ENCODE measurements at places on chromosomes 7 and 10.

DNA sequence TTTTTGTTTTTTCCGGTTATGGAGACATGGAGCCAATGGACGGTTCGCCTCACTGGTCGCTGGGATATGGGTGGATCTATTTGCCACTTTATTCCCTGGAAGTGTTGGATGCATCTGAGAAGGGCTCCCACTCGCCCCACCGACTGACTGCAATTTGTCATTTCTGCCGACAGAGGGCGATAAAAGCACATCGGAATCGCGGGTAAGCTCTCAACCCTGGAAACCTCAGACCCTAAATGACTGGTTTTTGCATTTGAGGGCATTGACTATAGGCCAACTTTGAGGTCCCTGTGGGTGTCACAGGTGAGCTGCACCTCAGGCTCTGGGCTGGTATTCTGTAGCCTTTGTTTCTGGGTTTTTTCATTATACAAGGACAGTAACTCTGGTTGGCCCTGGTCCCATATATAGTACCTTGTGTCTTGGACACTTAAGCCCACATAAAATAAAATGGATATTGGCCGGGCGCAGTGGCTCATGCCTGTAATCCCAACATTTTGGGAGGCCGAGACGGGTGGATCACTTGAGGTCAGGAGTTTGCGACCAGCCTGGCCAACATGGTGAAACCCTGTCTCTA is 11.9 kb upstream of the OPALIN start:
- no peak for DNase-seq

GRCh38 chr10:95606922-95607321 is 45.8 kb upstream of the SORBS1 start:
- DNase-seq, result no peak

DNA sequence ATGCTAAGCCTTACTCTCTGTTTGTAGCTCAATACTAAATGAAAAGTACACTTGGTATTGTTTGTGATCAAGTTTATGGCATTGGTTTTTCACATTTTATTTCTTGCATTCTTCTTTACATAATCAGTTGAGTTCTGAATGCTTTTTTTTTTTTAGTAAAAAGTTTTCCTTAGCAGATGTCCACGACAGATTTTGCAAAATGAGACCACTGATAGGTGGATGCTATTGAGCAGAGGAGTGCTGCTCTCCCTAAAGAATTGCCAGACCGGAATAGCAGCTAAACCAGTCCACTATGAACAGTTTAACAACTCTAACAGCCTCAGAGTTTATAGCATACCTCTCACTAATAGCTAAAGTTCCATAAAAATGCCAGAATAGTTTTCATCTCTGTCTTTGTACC is 225.1 kb upstream of the CACNA2D1 start:
- DNase-seq, result no peak

DNA sequence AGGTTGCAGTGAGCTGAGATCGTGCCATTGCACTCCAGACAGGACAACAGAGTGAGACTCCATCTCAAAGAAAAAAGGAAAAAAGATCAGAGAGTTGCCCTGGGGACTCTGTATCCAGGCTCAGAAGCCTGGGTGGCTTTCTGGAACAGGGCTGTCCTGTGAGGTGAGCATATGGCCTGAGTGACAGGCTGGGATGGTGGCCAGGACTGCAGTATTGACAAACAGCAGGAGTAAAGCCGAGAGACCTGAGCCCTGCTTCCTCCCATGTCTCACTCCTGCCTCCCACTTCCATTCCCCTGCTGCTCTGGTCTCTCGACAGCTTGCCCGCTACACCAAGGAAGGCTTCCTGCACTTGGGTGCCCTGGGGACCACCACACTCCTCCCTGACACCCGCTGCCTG is 578.5 kb downstream of the GALNT17 start:
- no peak for DNase-seq

GRCh38 chr7:20783700-20784387 is 2.8 kb downstream of the SP8 start:
- no peak for DNase-seq
